Right forelimb (tissue), 1 donor: ENCODE measurements at places on chromosomes 6 and 20.
A peak's percentile ranks its signal among the peaks of the same experiment; 100 is the strongest.

- DNase-seq: no peak
Measured at GRCh38 chr6:4008324-4009047, 70.5 kb downstream of the FAM217A start.

DNA sequence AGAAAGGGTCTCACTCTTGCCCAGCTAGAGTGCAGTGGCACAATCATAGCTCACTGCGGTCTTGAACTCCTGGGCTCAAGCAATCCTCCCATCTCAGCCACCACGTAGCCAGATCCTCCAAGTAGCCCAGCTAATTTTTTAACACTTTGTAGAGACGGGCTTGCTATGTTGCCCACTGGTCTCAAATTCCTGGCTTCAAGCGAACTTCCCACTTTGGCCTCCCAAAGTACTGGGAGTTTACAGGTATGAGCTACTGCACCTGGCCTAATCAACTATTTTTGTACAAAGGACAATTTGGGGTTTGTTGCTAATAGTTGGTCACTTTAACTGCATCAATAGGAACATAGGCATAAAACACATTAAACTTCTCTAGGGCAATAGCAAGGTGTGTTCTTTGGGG is 29.9 kb upstream of the SYNCRIP start:
- no peak for DNase-seq

DNA sequence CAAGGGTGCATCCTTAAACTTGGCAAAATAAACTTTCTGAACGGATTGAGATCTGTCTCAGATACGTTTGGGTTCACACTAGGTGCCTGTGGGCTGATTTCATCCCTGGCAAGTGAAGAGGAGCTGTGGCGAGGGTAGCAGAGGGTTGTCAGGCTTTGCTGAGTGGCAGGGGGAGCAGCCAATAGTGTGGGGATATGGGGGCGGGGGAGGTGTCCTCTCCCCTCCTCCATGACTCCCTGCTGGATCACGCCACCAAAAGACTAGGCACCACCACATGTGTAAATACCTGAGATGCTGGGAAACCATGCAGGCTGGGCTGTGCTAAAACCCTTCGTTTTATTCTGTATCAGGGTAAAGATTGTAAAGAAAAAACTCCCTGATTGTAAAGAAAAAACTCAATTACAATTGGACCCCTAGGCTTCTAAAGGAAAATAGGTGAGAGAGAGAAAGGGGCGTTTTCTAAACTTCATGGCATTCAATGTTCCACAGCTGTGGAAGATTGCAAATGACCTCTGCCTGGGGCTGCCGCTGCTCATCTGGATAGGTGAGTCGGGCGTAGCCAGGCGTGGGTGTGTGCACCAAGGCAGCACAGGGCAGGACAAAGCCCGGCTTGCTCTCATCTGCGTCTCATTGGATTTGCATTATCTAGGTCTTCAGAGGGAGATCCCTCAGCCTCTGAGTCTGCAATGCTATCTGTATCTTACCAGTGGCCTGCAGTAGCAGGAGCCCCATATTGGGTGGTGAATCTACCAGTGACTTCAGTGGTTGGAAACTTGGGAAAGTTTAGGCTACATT is 26.9 kb upstream of the ADTRP start:
- DNase-seq: no peak

DNA sequence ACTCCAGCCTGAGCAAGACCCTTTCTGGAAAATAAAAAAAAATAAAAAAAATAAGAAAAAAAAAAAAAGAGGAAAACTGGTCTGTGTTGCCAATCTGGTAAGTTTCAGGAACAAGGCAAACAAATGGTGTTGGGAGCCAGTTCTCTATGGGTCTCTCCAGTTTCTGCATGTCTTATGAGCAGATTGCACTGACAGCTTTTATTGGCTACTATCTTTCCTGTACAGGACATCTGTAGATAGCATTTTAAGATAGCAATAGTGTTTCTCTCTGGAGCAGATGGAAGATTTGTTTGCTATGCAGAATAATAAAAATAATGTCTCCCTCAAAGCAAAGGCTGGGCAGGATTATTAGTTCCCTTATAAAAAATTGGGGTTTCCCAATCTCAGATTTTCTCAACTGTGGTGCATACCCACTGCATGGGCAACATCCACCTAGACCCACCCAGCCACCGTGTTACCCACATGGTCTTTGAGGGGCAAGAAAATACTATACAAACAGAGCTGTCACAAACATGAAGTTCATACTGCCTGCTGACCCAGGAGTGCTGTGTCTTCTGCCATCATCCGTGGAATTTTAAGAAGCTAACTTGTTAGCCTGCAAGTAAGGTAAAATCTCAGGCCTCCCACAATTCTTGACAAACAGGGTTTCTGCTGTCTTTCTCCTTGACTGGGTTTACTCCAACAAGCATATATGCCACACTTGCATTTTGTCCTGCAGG is 9.5 kb downstream of the GMDS start:
- no peak for DNase-seq

DNA sequence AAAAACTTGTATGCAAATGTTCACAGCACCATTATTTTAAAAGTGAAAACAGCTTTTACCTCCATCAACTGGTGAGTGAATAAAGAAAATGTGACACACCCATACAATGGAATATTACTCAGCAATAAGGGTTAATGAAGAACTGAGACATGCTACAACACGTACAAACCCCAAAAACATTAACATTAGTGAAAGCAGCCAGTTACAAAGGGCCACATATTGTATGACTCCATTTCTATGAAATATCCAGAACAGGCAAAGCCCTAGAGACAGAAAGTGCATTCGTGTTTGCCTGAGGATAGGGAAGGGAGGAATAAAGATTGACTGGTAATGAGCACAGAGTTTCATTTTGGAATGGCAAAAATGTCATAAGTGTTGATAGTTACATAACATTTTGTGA is 21.5 kb downstream of the EPM2A start:
- DNase-seq: no peak

DNA sequence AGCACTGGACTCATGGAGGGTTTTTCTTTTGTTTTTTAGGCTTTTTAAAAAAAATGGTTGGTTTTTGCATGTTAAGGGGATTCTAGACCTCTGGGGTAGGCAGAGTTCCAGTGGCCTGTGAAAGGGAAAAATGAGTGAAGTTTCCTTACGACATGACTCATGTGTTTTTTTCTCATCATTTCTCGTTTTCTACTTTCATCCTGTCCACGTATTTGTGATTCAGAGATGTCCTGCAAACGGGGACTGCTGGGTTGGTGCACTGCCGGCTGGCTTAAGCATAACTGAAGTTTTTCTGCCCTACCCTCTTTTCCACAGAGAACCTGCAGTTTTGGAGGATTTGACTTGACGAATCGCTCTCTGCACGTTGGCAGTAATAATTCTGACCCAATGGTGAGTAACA is 182.3 kb downstream of the SASH1 start:
- no peak for DNase-seq

DNA sequence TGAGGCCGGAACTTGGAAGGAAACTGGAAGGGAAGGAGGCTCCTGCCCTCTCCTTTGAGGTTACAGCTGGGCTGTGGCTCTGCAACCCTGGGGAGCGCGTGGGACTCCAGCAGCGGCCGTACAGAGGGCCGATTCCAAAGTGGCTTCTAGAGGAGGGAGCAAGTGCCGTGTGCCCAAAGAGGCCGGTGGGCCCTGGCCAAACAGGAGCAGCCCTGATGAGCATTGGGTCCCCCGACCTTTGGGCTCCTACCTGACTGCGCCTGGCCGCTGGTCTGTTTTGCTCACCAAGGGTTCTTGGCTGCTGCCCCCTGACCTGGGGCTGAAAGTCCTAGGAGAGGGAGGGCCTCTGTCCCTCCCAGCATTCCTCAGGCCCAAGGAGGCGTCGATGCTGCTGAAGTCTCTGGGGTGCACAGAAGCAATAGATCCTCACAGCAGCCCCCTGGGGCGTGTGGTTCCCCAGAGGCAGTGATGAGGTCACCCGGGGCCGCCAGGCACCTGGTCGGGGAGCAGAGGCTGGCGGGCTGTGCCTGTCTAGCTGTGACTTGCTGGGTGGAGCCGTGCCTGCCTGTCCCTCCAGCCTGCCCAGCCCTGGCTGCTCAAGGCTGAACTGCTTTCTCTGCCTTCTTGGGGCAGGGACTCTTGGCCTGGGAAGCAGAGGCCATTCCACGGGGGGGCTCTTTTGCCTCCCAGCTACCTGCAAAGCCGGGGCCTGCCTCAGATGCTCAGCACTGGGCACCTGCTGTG is 9.8 kb downstream of the RBM38 start:
- DNase-seq: no peak

DNA sequence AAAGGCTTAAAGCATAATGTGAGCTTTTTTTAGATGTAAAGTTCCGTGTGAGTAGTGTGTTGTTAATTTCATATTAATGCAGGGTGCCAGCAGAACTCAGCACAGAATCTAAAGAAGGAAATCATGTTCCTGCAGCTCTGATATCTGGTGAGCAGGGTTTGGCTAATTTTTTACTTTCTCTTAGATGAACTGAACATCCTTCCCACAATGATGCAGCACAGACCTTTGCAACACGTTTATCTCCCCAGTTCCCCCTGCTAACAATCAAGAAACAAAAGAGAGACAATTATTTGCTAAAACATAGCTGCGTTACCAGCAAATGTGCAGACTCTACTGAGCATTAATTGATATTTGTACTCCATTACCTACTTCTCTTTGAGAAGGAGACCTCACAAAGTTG is 39.1 kb upstream of the ATXN1 start:
- DNase-seq: no peak

DNA sequence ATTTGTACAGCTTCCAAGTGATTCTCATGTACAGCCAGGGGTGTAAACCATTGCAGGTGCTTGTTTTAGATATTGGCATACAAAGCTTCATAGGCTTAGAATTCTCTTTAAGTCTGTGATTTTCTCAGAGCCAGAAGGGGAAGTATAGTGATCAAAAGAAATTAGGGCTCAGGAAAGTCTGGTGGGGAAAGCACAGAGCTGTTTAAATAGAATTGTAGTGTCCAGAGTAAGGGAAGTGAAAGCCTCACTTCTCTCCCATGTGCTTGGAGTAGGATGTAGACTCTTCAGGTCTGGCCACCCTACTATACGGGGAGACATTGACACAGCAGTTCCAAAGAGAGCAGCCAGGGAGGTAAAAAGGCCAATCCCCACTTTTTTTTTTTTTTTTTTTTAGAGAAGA is 10.4 kb downstream of the GCNT2 start:
- DNase-seq: no peak

DNA sequence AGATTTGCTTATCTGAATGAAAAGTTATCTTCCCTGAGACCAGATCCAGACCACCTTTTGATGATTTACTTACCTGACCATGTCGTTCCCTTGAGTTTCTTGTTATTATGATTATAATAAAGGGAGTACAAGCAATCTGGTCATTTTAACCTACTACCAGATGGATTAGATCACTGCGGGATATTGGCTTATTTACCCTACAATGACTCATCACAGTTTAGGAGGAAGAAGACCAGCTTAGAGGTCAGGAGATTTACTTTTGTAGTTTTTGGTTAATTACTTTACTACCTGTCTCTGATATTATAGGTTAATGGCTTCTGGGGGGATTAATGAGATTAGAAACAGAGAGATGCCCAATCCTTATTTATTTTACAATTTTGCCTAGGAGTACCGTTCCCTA is 10.7 kb downstream of the PKIB start:
- DNase-seq: no peak

GRCh38 chr20:10636326-10636818 is 37.4 kb downstream of the JAG1 start:
- DNase-seq: peak; percentile 53

DNA sequence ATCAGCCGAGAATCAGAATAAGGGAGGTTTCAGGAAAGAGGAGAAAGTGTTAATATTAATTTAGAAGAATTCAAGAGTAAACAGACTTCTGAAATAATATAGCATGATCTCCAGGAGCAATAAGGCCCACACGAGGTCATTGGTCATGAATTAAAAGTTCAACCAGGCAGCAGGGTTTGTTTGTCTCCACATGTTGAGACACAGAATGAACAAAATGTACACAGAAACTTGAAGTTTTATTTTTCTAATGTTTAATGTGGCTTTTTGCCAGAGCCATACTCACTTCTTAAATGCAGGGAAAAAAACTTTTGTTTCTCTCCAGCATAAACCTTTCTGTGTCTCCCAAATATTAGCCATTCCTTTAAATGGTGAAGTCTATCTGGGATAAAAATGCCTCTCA is 504.5 kb downstream of the HDGFL1 start:
- DNase-seq: no peak

DNA sequence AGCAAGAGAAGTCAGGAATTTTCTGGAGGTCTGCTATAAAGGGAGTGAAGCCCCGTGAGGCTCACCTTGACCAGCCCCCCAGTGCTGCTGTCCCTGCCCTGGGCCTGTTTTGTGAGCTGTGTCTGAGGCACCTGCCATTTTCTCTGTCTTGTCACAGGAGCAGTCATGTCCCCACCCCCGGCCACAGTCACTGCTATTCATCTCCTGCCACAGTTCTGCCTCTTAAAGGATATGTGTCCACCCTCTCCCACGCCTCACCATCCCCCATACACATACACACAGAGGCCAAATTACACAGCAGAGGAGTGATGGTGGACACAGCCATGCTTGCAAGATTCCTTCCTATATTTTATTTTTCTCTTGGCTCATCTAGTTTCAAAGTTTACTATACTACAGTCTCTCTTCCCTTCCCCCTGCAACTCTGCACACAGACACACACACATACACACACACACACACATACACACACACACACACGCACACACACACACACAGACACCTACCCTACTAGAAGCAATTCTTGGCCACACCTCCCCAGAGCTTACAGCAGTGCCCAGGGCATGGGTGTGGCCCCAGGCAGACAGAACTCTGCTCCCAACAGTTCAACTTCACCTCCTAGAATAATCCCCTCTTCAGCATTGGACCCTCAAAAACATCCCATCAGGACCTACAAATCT is 68.7 kb upstream of the TAB2 start:
- no peak for DNase-seq

GRCh38 chr20:52843425-52843824 is 128.7 kb upstream of the TSHZ2 start:
- DNase-seq: no peak

DNA sequence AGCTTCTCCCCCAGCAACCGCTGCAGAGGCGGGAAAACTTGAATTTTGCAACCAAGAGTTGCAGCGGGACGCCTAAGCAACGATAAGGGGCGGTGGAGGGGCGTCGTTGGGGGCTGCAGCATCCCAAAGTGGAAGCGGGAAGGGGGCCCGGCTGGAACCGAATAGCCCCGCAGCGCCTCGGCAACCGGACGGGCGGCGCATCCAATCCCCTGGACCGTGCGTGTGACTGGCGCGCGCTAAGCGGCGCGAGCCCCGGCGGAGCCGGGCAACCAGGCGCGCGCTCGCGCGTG is 670 bp upstream of the PARD6B start:
- no peak for DNase-seq

GRCh38 chr20:36969051-36969450 is 17.5 kb upstream of the SAMHD1 start:
- no peak for DNase-seq

GRCh38 chr20:61119794-61120410 is 132.2 kb upstream of the CDH4 start:
- no peak for DNase-seq

DNA sequence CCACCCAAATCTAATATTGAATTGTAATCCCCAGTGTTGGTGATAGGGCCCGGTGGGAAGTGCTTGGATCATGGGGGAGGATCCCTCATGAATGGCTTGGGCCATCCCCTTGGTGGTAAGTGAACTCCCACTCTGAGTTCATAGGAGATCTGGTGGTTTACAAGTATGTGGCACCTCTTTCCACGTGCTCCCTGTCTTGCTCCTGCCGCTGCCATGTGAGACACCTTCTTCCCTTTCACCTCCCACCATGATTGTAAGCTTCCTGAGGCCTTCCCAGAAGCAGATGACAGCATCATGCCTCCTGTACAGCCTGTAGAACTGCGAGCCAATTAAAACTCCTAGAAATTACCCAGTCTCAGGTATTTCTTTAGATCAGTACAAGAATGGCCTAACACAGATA is 150.8 kb downstream of the SH3BGRL2 start:
- no peak for DNase-seq
